Stimulated activated CD4-positive, alpha-beta T cell treated with anti-CD3 and anti-CD28 coated beads, Interleukin-12 subunit alpha, Interleukin-12 subunit beta, amount 100 ng/mL, for 4 hours (primary cell): ENCODE measurements at places on chromosomes 3 and 15.

GRCh38 chr3:193507566-193507965 is 47.1 kb downstream of the ATP13A4 start:
- no peak for DNase-seq

- DNase-seq, result no peak
Measured at GRCh38 chr15:60865507-60865906, 363.6 kb downstream of the RORA start.

- DNase-seq, result no peak
Measured at GRCh38 chr3:46381625-46382024, 10.9 kb downstream of the CCR5 start.

DNA sequence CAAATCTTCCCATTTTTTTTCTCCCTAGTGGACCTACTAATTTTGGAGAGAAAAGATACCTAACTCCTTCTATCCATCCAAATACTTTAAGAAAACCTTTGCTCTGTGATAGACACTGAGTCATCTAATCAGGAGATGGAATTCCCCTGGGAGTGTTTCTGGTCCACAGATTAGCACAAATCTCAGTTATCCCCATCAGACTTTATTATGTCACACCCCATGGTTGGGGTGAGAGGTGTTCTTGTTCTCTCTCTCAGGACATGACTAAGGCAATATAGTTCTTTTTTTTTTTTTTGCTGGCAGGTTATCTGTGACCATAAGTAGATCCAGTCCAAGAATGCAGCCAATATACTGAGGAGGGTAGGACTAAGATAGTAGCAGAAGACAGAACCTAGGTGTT is 15.8 kb downstream of the SLC9A9 start:
- DNase-seq, result no peak

DNA sequence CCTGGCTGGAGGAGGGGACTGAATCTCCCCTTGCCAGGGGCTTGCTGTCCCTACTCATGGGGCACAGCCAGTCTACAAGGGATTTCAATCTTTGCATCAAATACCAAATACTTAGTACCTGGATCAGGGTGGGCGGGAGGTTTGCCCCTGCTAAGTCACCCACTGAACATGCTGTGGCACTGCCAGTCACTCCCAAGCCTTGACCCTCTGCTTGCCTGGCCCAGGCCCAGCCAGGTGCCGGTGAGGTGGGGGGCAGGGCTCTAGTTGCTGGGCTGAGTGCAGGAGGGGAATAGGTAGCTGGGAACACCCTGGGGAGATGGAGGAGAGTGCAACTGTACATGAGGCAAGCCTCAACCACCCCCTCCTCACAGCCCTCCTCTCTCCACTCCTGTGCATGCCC is 136.3 kb upstream of the LRTM1 start:
- DNase-seq, result no peak

GRCh38 chr3:161793194-161793930 is 296.8 kb downstream of the OTOL1 start:
- no peak for DNase-seq

DNA sequence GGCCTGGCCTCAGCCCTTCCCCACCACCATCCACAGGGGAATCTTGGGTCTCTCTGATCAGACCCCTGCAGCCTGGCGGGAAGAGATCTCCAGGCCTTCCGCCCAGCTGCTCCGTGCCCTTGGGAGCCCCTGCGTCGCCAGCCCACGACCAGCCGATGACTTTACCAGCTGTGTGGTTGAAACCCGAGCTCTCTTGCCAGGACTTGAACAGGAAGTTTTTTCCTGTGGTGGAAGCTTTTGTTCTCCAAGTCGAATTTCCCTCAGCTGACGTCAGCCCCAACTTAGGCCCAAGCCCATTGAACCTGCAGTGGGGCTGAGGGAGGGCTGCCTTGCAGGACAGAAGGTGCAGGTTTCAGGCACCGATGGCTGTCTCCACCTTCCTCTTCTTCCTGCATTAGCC is 51.7 kb upstream of the SMAD3 start:
- DNase-seq, result no peak

- DNase-seq, result no peak
Measured at GRCh38 chr3:29789686-29790085, 508.8 kb downstream of the RBMS3 start.

- DNase-seq, result no peak
Measured at GRCh38 chr3:101509281-101509680, 3.7 kb downstream of the SENP7 start.

DNA sequence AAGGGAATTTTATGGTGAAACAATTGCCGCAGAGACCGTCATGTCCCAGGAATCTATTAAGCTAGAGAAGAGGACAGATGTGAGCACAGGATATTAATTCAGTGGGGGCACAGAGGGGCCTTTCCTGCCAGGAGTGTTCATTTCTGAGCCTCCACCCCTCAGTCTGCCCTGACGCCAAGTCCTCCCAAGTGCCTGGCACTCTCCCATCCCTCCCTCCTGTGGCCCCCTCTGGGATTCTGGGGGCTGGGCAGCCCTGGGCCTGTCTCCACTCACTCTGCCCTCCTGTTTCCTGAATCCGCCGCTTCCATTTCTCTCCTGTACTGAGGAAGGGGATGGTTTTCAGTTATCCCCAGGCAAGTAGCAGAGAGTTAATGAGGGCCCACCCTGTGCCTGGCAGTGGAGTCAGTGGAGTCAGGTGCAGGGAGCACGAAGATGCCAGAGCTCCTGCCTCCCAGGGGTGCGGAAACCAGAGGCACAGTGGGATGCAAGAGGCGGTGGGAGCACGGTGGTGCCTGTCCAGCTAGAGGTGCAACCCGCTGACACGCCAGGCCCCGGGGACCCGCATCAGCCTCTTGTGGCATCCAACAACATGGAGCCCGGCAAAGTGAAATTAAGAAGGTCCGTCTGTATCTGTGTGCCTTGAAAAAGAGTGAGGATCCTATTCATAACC is 212.5 kb downstream of the XXYLT1 start:
- no peak for DNase-seq

DNA sequence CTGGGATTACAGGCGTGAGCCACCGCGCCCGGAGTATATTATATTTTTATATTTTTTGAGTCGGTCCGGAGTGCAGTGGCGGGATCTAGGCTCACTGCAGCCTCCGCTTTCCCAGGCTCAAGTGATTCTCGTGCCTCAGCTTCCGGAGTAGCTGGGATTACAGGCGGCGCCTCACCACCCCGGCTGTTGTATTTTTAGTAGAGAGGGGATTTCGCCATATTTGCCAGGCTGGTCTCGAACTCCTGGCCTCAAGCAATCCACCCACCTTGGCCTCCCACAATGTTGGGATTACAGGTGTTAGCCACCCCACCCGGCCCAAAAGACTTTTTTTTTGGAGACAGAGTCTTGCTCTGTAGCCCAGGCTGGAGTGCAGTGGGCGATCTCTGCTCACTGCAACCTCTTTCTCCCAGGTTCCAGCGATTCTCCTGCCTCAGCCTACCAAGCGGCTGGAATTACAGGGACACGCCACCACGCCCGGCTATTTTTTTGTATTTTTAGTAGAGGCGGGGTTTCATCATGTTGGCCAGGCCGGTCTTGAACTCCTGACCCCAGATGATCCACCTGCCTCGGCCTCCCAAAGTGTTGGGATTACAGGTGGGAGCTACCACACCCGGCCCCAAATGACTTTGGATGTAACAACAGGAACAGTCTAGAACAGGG is 1.0 kb downstream of the ZNF589 start:
- peak; percentile 10 for DNase-seq

DNA sequence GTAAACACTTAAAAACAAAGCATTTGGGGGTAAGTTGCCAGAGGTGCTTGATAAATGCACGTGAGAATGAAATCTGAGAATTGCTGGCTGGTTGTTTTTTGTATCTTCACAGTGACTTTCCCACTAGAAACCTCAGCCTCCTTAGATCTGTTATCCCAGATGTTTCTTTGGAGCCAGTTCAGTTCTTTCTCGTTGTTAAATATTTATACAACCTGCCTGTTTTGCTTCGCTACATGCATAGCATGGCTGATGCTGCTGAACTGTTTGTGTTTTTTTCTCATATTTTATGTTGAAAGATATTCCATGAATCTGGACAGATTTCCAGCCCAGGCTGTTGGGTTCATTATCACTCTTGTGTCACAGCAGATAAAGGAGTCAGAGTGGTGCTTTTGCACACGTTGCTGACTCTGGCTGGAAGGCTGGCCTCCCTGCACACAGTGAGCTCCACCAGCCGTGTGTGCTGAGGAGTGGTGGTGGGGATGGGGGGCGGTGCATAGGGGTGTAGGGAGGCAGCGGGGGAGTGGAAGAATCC is 80.2 kb downstream of the ARNT2 start:
- DNase-seq, result no peak

GRCh38 chr3:53169045-53169831 is 8.2 kb downstream of the PRKCD start:
- DNase-seq, result no peak

DNA sequence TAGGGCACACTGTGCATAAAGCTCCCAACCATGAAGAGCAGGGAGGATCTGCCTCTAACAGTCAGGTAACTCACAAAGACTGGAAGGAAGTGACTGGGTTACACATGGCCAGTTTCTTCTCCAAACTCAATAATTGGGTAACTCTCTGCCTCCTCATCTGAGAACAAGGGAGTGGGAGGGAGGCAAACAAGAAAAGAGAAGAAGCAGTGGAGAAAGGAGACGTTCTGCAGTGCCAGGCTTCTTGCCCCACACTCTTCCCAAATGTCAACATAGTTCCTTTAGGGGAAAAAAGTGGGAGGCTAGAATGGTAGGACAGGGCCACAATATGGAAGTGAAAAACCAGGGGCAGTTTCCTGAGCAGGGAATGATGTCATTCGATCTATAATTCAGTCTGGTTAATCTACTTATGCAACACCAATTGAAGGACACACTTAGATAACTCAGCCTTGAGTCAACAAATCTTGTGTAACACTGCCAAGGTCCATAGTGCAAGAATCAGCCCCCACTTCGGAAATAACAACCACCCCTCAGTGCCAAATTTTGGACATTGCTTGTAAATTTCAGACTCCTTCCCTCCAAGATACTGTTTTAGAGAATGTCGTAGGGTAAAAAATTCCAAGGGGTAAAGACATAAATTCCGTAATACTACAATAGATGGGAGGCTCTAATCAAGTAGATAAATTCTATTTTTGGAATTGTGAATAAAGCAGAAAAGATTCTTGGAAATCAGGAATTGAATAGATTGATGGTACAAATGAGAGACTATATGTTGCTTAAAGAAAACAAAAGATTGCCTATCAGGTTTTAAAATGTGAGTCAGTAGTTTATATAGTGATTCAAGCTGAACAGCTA is 143.0 kb downstream of the LPP start:
- no peak for DNase-seq

DNA sequence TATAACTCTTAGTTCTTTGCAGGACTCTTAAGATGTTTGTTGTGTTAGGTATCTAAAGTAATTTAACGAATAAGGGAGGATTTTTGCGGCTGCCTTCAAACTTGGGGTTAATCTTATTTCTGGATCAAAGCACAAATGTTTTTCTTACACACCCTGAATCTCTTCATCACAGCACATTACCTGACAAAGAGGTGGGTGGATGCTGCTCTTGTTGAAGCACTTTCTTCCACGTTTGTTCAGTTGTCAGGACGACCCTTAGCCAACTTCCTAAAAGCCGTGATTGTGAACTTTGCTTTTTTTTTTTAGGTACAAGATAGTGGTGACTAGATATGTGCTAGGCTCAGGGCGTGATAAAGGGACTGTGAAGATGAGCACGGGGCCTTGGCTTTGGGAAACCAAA is 36.0 kb downstream of the YEATS2 start:
- DNase-seq, result no peak

GRCh38 chr3:12352253-12352652 is 63.4 kb downstream of the PPARG start:
- DNase-seq, result no peak

- no peak for DNase-seq
Measured at GRCh38 chr15:57547243-57547755, 44.4 kb upstream of the MYZAP start.

GRCh38 chr15:88938802-88939485 is 25.8 kb upstream of the MFGE8 start:
- no peak for DNase-seq

GRCh38 chr3:64247991-64248646 is 22.9 kb upstream of the PRICKLE2 start:
- no peak for DNase-seq

- DNase-seq, result no peak
Measured at GRCh38 chr3:134348524-134348923, 25.7 kb downstream of the AMOTL2 start.

DNA sequence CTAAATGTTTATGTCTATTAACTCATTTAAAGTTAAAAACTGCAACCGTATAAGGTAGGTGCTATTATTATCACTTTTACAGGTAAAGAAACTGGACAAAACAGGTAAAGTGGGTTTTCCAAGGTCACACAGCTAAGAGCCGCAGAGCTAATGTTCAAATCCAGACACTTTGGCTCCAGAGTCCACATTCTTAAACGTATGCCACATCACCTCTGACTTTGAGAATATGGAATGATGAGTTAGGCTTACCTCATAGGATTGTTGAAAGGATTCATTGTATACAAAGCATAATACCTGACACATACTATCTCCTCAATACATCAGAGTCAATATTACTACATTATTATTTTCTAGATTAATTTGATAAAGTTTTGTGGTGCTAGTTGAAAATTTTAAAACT is 240.9 kb upstream of the STT3B start:
- no peak for DNase-seq

DNA sequence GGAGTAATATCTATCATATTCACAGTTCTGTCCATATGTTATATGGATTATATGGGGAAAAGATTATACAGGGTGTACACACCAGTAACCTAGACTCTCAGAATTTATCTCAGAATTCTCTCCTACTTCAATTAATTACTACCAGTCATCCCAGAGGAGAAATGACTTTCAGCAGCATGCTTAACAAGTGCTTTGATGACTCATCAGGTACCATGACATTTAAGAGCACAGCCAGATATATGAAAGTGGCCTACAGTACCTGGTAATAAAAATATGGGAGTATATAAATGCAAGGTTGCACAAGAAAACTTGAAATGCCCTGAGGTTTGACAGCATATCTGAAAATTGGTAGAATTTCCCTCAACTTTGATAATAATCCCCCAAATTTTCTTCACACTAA is 1273.0 kb downstream of the OTOL1 start:
- DNase-seq, result no peak

DNA sequence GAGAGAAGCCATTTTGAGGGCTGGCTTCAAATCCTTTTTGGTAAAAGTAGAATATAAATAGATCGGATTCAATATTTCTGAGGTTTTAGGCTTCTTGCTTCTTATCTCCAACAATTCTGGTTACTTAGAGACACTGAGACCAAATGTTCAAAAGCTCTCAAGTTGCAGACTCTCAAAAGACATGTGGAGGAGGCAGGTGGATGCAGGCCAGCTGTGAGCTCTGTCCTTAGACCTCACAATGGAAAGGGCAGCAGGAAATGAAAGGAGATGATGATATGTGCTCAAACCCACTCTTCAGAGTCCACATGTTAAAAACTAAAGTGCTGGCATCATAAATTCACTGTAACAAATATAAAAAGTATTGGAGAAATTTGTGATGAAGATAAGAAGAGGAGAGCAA is 424.9 kb upstream of the ALCAM start:
- DNase-seq, result no peak

DNA sequence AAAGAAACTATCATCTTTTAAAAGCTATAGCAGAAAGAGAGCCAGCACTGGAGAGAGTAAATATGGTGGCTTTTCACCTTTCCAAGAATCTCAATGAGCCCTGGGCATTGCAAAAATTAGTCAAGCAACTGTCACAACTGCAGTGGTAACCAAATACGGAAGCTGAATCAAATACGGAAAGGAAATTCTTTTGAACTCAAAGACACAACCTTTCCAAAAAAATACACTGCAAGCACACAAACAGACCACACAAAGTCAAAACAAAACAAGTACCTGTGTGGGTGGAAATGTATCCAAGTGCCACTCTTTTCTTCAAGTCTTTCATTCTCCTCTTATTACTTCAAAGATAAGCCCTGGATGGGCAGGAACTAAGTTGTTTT is 17.6 kb downstream of the VGLL4 start:
- DNase-seq, result no peak

GRCh38 chr3:190318666-190319065 is 3.6 kb downstream of the CLDN1 start:
- no peak for DNase-seq
